ENCODE measurements at places on chromosomes 3 and 15. TPM values are rescaled to one million over a fixed set of nuclear protein-coding genes. Genes with fewer than 3 reads are reported as not detected.
A peak's percentile ranks its signal among the peaks of the same experiment; 100 is the strongest.

DNA sequence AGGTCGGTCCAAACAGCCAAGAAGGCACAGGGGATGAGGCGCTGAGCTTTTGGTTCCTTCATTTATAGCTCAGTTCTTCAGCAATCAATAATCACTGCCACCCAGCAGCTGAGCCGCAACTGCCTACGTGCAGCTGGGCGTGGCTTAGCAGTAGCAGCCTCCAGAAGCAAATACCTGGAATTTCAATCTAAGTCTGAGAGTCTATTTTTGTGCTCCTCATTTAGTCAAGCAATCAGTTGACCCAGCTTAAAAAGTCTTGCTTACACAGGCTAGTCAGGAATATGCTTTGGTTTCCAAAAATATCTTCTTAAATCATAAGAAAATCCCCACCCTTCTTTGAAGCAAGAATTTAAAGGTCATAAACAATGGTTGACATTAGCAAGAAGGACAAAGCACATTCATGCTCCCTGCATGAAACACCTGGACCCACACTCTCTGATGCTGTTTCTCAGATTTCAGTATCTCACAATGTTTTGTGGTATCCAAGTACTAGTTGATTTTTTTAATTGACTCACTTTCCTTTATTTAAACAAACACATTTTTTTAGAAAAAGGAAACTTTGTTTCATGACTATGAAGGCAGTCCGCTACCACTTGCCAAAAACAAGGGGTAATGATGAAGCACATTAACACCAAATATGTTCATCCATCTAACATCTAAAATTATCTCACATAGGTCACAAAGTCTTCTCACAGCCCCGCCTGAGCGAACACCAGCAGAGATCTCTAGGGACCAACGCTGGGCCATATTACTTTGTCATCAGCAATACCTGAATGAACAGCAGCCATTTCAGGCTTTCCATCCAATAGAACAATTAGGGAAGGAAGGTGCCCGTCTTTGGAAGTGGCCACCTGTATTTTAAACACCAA lies 106.1 kb downstream of the OXNAD1 start:
- no peak overlapping the region for H3K4me3 ChIP-seq
- peak overlapping the region; percentile 99 for H3K27ac ChIP-seq
- peak; percentile 60 for DNase-seq

- H3K4me3 ChIP-seq, result no peak overlapping the region
- DNase-seq, result peak; percentile 68
- H3K36me3 ChIP-seq, result no peaks in the 10 kb centered on the region
These were observed 54.9 kb downstream of the SPSB4 start for GRCh38 chr3:141105828-141106628.

DNA sequence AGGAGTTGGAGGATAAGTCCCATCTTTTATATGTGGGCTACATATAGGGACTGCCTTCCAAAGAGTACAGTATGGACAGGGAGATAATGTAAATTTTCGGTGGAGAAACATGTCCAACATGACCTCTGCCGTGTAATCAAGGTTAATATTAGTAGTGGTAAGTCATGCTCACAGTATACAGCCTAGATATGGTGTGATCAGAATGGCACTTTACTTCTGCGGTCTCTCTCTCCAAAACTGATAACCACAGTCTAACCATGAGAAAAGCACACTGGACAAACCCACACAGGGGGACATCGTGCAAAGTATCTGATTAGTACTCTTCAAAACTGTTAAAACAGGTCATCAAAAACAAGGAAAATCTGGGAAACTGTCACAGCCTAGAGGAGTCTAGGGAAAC lies 66.6 kb upstream of the PLCL2 start:
- DNase-seq, result no peak
- no peaks in the 10 kb centered on the region for H3K27me3 ChIP-seq
- H3K4me1 ChIP-seq, result no peaks in the 10 kb centered on the region
- H3K27ac ChIP-seq, result no peak overlapping the region
- H3K4me3 ChIP-seq, result no peak overlapping the region

DNA sequence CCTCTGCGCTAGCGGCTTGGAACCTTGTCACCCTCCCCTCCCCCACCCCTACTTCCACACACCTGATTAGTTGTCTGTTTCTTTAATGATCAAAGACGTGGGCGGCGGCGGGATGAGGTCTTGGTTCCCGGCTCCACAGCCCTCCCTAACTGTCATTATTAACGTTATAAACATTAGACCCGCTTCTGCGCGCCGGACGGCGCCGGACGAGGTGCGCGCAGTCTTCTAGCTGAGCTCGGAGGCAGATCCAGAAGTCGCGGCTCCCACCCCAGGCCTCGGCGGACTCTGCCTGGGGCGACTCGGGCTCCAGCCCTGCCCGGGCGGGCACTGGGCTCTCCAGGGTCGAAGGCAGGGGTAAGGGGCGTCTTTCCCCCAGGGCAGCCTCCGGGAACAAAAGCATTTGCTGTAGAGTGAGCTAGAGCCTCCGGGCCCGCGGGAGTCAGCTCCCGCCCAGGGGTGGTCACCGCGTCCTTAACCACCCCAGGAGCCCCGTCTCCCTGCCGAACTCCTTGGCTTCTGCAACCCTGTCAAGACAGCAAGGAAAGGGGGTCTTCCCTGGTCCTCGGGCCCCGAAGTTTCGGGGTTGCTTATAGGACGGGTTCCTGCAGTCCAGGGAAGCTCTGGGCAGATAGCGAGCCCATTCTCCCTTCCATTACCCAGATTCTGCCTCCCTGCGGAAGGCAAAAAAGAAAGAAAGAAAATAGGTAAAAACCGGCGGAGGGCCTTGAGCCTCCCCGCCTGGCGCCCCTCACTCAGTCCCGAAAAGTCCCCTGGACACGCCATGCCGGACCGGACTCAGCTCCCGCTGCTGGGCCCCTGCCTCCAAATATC lies 2.2 kb upstream of the ISLR2 start:
- peaks cover 89% of the 10 kb centered on the region for H3K27me3 ChIP-seq
- H3K4me3 ChIP-seq, result no peak overlapping the region
- DNase-seq, result peak; percentile 43

DNA sequence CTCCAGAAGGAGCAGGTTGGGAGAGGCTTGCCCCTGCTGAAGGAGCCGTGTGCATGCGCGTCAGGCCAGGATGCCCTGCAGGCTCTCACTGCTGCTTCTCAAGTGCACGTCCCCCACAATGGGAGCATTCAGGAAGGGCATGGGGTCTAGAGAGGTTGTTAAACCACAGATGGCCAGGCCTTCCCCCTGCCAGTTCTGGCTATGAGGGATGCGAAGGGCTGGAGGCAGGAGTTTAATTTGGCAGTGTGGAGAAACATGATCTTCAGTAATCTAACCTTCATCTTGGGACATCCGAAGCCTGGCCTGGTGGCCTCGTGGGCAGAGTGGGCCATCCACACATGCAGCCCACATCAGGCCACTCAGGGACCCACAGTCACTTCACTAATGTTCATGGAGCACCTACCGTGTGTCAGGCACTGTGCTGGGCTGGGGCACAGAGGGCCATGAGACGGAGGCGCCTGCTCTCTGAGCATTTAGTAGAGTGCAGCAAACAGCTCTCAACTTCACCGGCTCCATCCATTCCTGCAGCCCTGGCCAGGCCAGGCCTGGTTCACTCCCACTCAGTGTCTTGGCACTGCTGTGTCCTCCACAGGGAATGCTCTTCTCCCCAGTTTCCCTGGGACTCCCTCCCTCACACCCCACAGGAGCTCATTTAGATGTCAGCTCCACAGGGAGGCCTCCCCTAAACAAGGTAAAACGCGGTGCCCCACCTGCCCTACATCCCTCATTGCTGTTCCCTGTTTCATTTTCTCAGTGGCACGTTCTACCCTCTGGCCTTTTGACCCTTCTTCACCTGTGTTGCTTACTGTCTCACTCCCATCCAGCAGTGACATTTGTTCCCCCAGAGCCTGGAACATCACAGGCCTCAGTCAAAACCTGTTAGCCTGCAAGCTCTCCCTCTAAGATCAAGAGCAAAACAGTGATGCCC lies 4.0 kb downstream of the CFAP100 start:
- H3K27me3 ChIP-seq, result peaks cover 11% of the 10 kb centered on the region
- no peak for DNase-seq
- H3K4me3 ChIP-seq, result no peak overlapping the region
- H3K4me1 ChIP-seq, result no peaks in the 10 kb centered on the region
- no peak overlapping the region for H3K27ac ChIP-seq

DNA sequence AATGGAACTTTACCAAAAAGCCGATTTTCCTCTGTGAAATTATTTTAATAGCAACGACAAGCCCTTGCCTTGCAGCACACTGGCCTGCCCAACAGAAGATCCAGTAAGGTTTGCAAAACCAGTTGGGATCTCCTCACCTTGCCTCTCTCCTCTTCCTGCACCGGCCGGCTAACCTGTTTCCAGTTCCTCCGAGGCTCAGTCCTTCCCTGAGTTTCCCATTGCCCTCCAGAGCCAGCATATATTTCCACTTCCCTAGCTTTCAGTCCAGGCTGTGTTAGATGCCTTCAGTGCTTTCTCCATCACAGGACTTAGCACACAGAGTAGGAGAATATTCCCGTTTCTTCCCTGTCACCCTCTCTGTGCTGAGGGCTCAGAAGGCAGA lies 60.3 kb downstream of the NOX5 start:
- no peak overlapping the region for H3K27ac ChIP-seq
- H3K4me1 ChIP-seq, result peaks cover 16% of the 10 kb centered on the region
- no peak for DNase-seq
- no peaks in the 10 kb centered on the region for H3K27me3 ChIP-seq
- no peaks in the 10 kb centered on the region for H3K36me3 ChIP-seq
- peak overlapping the region; percentile 47 for H3K4me3 ChIP-seq

- peaks cover 14% of the 10 kb centered on the region for H3K4me1 ChIP-seq
- peak within 1 kb of the TSS; percentile 83 for H3K4me3 ChIP-seq
- no peak within 1 kb of the TSS for H3K27ac ChIP-seq
These were observed at the start of gene LYSMD2 for GRCh38 chr15:51737522-51738305. Gene LYSMD2, minus strand, starts transcription at chr15:51737655. Its CDS starts 33 bp downstream, at chr15:51737622.

GRCh38 chr15:86854176-86854575 lies 774.5 kb downstream of the AGBL1 start:
- H3K4me3 ChIP-seq, result no peak overlapping the region
- DNase-seq, result no peak
- H3K36me3 ChIP-seq, result no peaks in the 10 kb centered on the region
- H3K4me1 ChIP-seq, result no peaks in the 10 kb centered on the region
- no peak overlapping the region for H3K27ac ChIP-seq
- H3K27me3 ChIP-seq, result no peaks in the 10 kb centered on the region

DNA sequence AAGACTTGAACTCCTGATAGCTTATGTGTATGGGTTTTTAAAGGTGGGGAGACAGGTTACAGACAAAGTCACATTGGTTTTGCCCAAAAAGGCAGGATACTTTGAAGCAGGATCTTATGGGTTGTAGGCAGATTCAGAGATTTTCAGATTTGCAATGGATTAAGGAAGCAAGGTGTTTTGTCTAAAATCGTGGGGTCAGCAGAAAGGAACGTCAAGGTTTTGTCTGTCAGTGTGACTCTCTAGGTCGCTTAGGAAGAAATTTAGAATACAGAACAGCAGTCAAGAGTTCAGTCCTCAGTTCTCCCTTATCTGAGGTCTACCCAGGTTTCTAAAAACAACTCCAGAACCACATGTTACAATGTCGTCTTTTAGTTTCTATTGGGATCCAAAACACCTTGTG lies 361.0 kb downstream of the SQOR start:
- H3K4me3 ChIP-seq, result no peak overlapping the region
- no peak overlapping the region for H3K27ac ChIP-seq
- H3K4me1 ChIP-seq, result no peaks in the 10 kb centered on the region

DNA sequence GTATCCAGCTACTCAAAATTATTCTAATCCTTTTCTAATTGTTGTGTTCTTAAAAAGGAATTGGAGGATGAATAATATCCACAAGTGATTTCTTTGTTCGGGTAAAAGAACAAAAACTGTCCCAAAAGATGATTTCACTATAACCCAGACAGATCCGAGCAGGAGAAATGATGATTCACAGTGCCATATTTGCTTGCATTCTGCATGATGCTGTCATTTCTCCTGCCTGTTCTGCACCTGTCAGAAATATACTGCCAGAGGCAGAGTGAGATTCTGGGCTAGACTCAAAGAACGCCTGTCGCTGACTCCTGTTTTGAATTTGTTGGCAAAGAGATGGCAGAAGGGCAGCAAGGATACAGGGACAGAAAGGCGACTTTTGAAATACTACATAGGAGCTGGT lies 34.7 kb upstream of the SLC24A5 start:
- H3K27me3 ChIP-seq, result no peaks in the 10 kb centered on the region
- no peak for DNase-seq
- H3K36me3 ChIP-seq, result no peaks in the 10 kb centered on the region
- H3K27ac ChIP-seq, result no peak overlapping the region
- H3K4me3 ChIP-seq, result no peak overlapping the region

DNA sequence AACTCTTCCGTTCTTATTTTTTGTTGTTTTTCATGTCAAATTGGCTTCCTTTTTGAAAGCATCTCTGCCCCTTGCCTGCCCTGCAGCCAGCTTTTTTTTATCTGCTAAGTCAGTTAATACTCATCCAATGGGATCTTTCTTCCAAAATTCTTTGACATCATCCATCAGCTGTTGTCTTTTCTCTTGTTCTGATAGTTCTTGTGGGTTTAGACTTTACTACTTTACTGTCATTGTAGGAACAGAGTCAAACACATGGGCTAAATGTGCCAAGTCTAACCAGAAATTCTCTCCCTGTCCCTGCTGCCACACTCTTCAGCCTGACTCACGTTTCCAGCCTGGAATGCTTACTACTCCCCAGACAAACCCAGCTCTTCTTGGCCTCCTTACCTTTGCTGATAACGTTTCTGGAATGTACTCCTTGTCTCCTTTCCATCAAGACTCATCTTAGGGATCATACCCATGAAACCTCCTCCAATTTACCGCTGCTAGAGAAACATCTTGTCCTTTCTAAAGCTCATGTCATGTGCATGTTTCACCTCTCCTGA lies 10.7 kb upstream of the VPS8 start:
- no peak overlapping the region for H3K4me3 ChIP-seq
- no peaks in the 10 kb centered on the region for H3K36me3 ChIP-seq
- H3K4me1 ChIP-seq, result peaks cover 5% of the 10 kb centered on the region
- DNase-seq, result no peak
- H3K27ac ChIP-seq, result no peak overlapping the region

- H3K27ac ChIP-seq, result peak overlapping the region; percentile 45
- peak; percentile 58 for DNase-seq
- H3K4me1 ChIP-seq, result peaks cover 68% of the 10 kb centered on the region
- H3K4me3 ChIP-seq, result no peak overlapping the region
These were observed 9.8 kb downstream of the PLEKHO2 start for GRCh38 chr15:64851503-64851840.

- no peaks in the 10 kb centered on the region for H3K4me1 ChIP-seq
- H3K27me3 ChIP-seq, result no peaks in the 10 kb centered on the region
- H3K36me3 ChIP-seq, result no peaks in the 10 kb centered on the region
- DNase-seq, result no peak
- H3K27ac ChIP-seq, result no peak overlapping the region
- H3K4me3 ChIP-seq, result no peak overlapping the region
These were observed 654.9 kb upstream of the KCNMB2 start for GRCh38 chr3:177881351-177881750.

DNA sequence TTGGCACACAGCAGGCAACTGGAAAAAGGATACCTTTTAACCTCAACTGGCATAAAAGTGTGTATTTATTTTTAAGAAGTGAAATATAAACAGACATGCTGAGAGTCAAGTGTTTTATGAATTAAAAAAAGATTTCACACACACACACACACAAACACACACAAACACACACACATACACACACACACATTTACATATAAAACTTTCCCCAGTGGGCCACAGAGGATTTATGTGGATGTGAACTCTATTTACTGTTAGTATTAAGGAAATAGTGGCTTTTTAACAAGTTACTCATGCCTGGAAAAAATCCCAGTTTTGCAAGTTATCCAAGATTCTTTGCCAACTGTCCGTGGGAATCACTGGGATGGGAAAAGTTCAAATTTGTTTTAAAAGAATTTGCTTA lies 725.9 kb upstream of the NR2F2 start:
- H3K27me3 ChIP-seq, result no peaks in the 10 kb centered on the region
- H3K4me1 ChIP-seq, result no peaks in the 10 kb centered on the region
- no peak overlapping the region for H3K27ac ChIP-seq

Gene LRRC31
- not detected for total RNA-seq

Gene DPPA4
- not detected for total RNA-seq

Gene ELL3
- total RNA-seq, result 2.8 TPM

Gene AKAP13
- 79.3 TPM for total RNA-seq

Gene C3orf49
- not detected for total RNA-seq
